ENCODE measurements at places on chromosomes 6 and 20.

DNA sequence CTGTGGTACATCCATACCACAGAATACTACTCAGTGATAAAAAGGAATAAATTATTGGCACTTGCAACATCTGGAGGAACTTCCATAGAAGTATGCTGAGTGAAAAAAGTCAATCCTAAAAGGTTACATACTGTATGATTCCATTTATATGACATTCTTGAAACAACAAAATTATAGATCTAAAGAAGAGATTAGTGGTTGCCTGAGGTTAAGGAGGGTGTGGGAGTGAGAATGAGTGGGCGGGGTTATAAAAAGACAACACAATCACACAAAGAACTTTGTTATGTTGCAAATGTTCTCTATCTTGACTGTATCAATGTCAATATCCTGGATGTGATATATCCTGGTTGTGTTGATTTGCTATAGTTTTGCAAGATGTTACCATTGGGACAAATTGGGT is 21.2 kb downstream of the SNRPB start:
- no peak for DNase-seq

DNA sequence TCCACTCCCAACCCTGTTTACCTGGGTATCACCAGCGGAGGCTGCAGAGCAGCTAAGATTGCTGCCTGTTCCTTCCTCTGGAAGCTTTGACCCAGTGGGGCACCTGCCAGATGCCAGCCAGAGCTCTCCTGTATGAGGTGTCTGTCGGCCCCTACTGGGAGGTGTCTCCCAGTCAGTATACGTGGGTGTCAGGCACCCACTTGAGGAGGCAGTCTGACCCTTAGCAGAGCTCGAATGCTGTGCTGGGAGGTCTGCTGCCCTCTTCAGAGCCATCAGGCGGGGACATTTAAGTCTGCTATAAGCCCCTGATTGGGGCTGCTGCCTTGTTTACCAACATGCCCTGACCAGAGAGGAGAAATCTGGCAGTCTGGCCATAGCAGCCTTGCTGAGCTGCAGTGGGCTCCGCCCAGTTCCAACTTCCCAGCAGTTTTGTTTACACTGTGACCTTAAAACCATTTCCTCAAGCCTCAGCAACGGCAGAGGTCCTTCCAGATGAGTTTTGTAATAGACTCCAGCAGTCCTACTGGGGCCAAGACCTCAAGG is 2.8 kb downstream of the RAET1E start:
- peak; percentile 38 for DNase-seq

GRCh38 chr20:5621305-5621704 is 128.9 kb upstream of the SHLD1 start:
- DNase-seq: no peak

GRCh38 chr6:45493761-45494160 is 116.0 kb upstream of the SUPT3H start:
- DNase-seq: no peak

DNA sequence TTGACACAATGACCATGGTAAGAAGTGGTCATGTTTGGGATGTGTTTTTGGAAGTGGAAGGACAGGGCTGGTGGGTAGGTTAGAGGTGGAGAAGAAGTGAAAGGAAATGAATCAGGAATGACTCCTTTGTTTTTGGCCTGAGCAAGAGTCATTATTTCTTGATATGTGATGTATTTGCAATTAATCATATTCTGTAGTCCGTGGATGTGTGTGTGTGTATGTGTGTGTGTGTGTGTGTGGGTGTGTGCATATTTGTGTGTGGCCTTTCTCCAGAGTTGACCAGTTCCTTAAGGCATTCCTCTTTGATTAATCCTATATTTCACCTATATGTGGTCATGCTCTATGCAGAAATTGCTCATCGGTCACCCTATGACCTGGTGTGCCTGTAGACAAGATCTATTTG is 130.7 kb downstream of the UTRN start:
- DNase-seq: peak; percentile 63

DNA sequence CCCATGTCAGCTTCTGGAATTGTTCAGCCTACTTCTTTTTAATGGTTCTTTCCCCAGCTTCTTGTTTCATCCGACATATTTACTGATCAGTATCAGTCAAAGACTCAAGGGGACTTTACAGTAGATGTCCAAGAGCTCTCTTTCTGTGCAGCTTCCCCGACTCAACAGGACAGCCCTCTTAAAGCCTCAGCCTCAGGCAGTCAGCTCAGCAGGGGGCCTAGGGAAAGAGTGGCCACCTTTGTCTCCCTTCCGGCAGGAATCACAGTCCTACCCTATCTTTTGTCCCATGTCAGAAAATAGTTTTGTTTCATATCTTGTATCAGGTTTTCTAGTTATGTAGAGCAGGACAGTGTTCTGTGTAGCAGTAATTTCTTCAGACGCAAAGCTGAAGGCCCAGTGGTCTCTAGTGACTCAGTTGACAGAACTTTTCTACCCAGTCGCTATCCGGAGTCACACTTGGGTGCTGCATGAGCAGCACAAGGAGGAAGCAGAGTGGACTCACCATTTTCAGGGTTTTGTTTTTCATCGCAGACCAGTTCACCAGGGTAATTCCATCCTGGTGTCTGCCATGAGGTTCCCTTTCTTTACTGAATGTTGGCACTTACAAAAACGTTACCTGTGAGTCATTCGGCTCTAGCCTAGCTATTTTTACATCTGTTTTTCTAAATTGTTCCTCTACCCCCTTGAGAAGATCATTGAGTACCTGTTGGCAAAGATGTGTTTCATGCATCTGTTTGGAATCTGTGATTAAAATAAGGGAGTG is 47.7 kb downstream of the SPATA2 start:
- DNase-seq: no peak

GRCh38 chr6:153145591-153145990 is 14.5 kb upstream of the RGS17 start:
- DNase-seq: no peak

DNA sequence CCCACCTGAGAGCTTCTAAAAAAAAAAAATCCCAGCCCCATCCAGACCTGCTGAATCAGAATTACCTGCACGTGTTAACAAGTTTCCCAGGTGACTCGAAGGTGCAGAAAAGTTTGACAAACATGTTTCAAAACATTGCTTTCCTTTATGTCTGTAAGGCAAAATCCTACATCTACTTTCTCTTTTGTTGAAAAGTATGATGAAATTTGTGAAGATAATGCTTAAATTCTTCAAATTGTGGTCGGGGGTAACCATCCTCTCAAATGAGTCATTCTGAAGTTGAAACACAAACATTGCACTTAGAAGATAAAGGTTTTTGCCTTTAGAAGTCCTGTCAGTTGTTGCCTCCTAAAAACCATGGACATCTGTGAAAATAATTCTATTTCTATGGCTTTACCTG is 429.7 kb downstream of the EPHA7 start:
- peak; percentile 2 for DNase-seq

DNA sequence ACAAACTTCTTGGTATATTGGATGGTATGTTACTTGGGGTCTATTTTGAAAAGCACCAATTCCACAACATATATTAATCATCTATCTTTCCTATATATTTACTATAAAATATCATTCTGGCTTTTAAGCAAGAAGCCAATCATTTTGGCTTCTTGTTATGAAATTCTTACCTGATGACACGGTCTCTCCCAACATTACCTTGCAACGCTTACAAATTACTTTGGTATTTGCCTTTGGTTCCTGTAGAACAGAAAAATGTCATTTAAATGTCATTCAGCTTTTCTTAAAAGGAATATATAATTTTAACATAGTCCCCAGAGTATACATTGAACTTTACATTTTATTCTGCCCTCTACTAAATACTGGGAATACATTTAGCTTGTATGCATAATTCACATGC is 27.4 kb downstream of the UBE3D start:
- DNase-seq: no peak

GRCh38 chr6:129186988-129187387 is 304.1 kb downstream of the LAMA2 start:
- DNase-seq: peak; percentile 92

DNA sequence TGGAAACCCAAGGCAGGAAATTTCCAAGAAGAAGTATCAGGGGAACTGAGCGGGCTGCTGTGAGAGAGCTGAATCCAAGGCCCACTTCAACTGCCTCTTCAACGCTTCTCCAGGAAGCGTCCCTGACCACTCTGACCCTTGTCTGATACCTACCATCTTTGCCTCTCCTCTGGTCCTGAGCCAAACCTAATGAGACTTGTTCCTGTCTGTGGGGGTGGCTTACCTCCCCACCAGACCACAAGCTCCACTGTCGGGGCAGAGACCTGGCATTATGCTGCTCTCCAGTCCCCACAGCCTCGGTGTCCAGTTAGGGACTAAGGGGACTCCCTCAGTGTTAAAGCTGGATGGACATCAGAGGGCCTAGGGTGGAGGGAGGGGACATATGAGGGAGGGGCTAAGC is 49.7 kb downstream of the LRFN2 start:
- no peak for DNase-seq

GRCh38 chr20:22460231-22460630 is 124.1 kb downstream of the FOXA2 start:
- no peak for DNase-seq

GRCh38 chr6:17047889-17048288 is 54.0 kb upstream of the STMND1 start:
- DNase-seq: no peak

GRCh38 chr6:93799226-93799625 is 379.9 kb upstream of the EPHA7 start:
- DNase-seq: peak; percentile 74

DNA sequence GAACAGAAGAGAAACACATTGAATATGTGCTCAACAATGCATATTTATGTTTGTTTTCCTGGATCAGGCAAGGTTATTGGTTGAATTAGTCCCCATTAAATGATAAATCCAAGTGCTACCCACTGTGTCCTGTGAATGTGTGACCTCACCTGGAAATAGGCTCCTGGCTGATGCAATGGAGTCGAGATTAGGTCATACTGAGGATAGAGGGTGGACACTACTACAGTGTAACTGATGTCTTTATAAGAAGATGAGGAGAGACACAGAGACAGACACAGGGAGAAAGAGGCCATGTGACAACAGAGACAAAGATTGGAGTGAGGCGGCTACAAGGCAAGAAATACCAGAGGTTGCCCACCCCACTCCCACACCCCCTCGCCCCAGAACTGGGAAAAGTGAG is 559.3 kb downstream of the C6orf118 start:
- no peak for DNase-seq

DNA sequence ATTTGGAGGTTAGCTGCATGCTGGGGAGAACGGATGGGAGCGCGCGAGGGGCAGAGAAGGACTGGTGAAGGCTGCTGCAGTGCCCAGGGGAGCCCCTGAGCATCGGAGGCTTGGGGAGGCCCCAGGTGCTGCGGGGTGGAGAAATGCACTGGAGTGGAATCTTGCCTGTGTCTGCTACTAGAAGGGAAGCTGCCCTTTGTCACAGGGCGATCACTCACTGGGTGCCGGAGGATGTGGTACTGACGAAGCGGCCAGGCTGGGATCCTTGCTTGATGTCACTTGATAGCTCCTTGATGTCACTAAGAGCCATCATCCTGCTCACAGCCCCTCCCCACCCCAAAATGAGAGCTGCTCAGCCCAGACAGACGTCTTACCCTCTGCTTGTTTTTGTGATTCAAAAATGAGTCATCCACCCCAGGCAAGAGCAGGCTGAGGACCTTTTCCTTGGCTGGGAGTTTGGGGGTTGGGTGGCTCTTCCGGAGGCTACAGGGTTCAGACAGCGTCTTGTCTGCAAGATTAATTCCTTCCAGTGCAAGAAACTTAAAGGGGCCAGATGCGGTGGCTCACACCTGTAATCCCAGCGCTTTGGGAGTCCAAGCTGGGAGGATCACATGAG is 62.6 kb upstream of the PMEPA1 start:
- peak; percentile 95 for DNase-seq

GRCh38 chr6:5833120-5833519 is 173.6 kb downstream of the NRN1 start:
- no peak for DNase-seq

GRCh38 chr6:52189974-52190373 is 3.8 kb downstream of the IL17A start:
- DNase-seq: no peak

DNA sequence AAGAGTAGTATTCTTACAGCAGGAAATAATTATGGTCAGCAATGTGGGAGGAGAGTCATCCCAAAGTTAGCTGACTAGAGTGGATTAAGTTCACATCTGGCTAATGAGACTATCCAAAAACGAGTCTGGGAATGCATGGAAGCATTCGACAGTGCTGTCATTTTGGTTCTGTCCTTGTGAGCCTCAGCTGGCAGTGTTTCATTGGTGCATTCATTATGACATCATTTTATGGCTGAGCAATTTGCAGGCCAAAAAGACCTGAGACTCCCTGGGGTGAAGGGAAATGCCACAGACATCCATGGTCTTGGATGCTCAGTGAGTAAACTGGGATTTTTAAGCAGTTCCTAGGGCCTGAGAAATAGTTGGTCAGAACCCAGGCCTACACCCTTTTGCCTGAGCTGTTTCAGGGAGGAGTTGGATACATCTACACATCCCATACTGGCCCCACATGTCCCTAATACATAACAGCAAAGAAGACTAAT is 196.4 kb upstream of the CCN2 start:
- DNase-seq: peak; percentile 100

DNA sequence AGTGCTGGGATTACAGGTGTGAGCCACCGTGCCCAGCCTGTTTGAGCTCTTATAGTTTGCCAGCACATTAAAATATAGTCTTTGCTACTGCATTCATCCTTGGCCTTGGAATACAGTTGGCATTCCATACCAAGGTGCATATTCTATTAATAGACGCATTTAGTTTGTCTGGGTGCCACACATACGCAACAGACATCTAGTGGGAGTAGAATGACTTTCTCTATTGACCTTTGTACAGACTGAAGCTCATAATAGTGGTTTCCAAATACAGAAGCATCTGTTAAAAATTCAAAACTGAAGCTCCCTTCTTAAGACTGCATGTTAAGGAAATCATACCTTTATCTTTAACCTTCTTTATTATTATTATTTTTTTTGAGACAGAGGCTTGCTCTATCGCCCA is 46.7 kb upstream of the FNDC1 start:
- no peak for DNase-seq

DNA sequence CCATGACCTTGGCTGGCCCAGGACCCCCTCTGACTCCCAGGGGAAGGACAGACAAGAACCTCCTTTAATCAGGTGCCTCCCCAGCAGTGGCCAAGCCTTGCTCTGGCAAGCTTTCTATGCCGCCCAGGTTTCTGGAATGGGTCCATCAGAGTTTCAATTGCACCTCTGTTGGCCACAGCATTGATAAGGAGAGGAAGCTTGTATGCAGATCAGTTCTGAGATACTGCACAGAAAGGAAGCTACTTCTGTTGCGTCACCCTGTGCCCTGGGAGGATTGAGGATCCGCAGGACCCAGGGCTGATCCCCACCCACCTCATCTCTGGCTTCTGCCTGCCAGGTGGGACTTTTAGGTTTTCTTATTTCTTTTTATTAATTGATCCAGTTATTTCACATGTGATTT is 167.2 kb downstream of the TFAP2C start:
- DNase-seq: no peak
